Foreskin keratinocyte (primary cell): ENCODE measurements at places on chromosomes 11 and 22. TPM values are rescaled to one million over a fixed set of nuclear protein-coding genes. Genes with fewer than 3 reads are reported as not detected.

Gene PRG2
- 0.17 TPM in 1 of 2 replicates, not detected in the other for total RNA-seq

Gene NLRP14
- total RNA-seq = 0.04 and 0.07 TPM in 2 replicates

Gene PTPRCAP
- 0.32 and 0.61 TPM in 2 replicates for total RNA-seq

Gene ADM2
- 0.95 and 2.0 TPM in 2 replicates for total RNA-seq

Gene OR2D2
- total RNA-seq = 0.11 TPM in 1 of 2 replicates, not detected in the other

Gene FZD4
- 0.49 and 0.68 TPM in 2 replicates for total RNA-seq

Gene ACR
- not detected in 2 replicates for total RNA-seq

Gene CD6
- 0.14 and 0.18 TPM in 2 replicates for total RNA-seq

Gene LARGE2
- 42.6 and 48.1 TPM in 2 replicates for total RNA-seq

Gene C11orf98
- 89.3 and 111 TPM in 2 replicates for total RNA-seq

Gene PVALB
- total RNA-seq = not detected in 2 replicates

Gene RIBC2
- total RNA-seq = 1.7 and 2.3 TPM in 2 replicates
